Right cardiac atrium (tissue), 5 donors: ENCODE measurements at places on chromosomes 12 and 14.

- DNase-seq = no peak
Observed at GRCh38 chr14:105257464-105257863, 9.1 kb downstream of the BTBD6 start.

DNA sequence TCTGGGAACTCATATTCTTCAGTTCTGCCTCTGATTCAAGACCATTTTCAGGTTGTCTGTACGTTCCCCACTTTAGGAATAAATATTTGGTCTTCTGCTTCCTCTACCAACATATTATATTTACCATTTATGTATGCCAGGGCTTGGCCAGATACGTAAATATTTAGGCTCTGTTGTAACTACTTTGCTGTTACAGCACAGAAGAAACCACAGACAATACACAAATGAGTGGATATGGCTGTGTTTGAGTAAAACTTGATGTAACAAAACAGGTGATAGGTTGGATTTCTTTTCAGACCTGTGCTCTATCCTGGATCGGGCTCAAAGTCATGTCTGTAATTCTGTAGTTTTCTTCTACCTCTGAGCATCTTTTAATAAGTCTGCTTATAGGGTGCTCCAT lies 37.5 kb downstream of the RAP1B start:
- no peak for DNase-seq

DNA sequence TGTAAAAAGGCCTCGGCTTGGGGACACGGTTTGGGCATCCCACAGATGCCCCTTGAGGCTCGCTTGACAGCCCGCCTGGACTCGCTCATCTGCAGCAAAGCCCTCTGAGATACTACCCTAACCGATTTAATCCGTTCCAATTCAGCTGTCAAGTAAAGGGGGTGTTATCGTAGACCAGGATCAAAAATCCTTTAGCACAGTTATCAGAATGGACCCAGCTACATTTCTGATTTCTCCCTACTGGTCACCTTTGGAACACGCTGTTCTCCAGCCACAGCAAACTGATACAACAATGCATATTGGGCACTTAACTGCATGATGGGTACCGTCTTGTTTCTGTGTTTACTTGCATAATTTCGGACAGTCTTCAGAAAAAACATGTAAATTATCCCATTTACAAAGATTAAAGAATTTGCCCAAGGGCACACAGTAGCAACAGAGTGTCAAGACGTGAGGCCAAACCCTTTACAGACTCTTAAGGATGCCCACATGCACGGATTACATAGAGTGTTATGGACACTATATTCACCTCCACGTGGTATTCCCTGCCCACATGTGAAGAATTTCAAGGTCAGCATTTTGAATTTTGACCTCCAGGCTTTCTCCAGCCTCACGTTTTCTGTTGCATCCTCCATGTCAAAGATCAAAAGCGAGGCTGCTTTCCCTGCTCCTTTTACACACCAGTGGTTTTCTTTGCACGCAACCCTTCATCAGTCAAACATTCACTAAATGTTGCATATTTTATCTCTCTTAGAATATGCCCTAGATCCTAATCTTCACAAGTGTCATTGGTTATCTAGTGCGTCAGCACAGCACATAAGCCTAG lies 3.2 kb upstream of the DUSP6 start:
- DNase-seq = peak; percentile 54

- DNase-seq = no peak
Observed at GRCh38 chr14:96058576-96059200, 19.5 kb downstream of the C14orf132 start.

DNA sequence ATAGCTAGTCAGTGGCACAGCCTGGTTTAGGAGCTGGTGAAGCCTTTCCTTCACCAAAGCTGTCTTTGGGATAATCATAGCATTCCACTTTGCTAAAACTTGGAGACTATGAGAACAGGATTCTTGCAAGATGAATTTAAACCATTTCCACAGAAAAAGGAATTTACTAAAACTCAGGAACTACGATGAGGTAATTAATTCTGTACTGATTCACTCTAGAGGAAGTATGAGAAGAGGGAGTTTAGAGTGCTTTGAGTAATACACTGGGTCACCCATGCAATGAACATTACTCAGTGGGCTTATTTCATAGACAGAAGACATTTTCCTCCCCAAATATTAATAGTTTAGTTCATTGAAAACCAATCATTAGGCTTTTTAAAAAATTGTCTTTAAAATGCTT lies 73.0 kb downstream of the RMST start:
- DNase-seq = no peak

GRCh38 chr12:58773986-58774385 lies 146.3 kb downstream of the LRIG3 start:
- no peak for DNase-seq

GRCh38 chr12:132639956-132640520 lies 21.5 kb downstream of the P2RX2 start:
- peak; percentile 30 for DNase-seq
